ENCODE measurements at places on chromosomes 6 and 20.

- DNase-seq: no peak
Observed at GRCh38 chr6:70563530-70563929, 3.2 kb upstream of the SDHAF4 start.

- DNase-seq: no peak
Observed at GRCh38 chr20:44692932-44693480, 22.2 kb upstream of the CCN5 start.

DNA sequence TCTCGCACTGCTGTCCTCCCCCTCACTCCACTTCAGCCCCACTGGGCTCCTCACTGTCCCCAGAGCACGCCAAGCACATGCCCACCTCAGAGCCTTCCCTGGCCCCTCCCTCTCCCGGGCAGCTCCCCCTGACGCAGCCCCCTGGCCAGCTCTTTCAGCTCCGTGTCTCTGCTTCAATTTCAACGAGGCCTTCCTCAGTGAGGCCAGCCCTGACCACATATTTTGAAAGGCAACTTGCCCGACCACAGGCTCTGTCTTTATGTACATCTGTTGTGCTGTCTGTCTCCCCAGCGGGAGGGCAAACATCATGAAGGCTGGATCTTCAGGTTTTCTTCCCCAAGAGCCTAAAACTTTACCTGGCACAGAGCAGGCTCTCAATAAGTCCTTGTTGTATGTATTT, 44.6 kb downstream of the JPH2 start:
- DNase-seq: no peak

DNA sequence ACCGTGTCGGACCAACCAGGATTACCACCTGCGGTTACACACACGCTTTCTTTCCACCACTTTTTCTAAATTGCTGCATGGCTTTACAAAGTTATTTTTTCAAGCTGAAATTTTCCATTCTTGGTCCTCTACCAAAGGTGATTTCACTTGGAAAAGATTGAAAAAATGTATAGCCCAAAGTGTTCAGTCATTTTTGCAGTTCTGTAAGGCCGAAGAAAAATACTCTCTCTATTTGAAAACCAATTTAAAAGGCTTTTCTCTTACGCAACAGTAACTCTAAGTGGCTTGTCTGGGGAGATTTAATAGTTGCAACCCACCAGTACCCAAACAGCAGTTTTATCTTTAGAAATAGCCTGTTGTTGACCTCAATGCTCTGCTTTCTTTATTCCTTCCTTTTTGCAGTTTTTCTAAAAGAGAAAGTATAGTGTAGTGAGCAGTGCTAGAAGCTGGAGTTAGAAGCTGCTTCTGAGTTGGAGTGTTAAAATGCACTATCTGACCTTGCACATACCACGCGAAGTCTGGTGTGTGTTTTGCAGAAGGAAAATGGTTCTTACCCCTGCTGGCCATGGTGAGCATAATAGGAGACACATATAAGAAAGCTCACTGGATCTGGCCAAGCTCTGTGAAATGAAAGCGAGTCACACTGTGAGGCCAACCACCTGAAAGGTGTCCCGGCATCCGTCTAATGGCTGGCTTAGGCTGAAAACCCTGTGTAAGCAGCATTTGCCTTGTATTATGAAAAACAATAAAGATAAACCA, 271.6 kb upstream of the PRND start:
- DNase-seq: no peak

GRCh38 chr6:83459663-83460062, 28.8 kb upstream of the ME1 start:
- DNase-seq: no peak

DNA sequence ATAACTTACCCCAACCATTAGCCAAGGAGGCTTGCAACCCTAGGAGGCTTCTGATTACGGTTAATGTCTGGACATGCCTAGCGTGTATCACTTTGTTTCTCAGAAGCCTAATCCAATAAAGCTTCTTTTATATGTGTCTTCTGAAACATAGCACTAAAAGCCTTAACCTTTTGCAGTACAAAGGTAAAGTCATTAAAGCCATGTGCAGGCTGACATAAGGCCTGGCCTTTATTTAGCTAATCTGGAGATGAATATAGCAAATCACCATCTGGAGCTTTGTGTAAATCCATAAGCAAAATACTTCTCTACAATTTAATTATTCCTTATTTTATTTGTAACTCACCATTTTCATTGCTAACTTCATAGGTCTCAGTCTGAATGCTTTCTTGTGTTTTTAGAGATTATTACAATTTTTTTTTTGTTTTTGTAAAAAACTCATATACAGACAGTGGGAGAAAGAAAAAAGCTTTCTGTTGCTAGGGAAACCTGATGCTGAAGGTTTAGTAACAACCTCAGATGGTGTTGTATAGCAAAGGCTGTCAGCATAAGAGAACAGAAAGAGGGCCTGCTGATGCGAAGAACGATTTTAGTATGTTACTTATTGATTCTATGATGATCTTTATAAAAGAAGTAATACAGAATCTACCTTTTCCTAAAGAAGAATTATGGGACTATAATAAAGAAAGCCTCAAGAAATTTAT, at the start of gene EYS:
Gene EYS (minus strand): TSS at position 101 of the 701 bp plus-strand sequence. CDS start 211,816 bp downstream, outside the sequence.
- no peak for DNase-seq

GRCh38 chr6:158206740-158207421, 38.7 kb downstream of the GTF2H5 start:
- peak; percentile 23 for DNase-seq

DNA sequence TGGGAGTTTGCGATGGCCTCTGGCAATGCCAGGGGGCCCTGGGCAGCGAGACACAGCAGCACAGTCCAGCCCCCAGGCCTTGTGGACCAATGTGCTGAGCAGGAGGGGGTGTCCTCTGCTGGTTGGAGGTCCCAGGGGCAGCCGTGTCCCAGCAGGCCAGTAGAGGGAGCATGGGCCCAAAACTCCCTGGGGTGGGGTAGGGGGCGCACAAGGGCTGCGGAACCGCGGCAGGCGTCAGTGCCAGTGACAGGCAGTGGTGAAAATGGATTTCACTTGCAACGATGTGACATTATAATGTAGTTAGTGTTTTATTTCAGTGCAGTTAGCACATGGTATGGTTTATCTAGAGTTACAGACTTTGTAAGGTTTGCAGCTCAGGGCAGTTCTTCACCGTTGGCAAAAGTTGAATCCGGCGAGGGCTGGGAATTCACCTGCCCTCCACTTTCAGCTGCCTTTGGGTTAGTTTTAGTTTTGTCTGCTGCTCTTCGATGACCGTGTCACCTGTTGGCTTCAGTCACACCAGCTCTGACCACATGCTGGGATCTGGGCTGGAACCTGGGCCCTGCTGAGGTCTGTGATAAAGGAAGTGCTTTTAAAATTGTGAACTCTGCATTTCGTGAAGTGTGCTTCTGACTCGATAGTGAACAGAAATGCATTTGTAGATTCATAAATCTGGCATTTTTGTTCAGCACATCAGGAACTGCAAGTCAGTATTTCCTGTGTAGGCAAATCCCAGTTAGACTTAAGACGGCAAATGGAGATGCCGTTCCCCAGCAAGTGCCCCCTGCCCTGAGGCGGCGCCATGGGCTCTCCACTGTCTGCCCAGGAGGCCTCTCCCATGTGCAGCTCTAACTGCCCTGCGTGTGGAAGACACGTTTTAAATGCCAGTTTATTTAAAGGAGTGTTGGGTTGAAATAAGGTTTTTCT, 46.8 kb downstream of the PYGB start:
- DNase-seq: peak; percentile 62

DNA sequence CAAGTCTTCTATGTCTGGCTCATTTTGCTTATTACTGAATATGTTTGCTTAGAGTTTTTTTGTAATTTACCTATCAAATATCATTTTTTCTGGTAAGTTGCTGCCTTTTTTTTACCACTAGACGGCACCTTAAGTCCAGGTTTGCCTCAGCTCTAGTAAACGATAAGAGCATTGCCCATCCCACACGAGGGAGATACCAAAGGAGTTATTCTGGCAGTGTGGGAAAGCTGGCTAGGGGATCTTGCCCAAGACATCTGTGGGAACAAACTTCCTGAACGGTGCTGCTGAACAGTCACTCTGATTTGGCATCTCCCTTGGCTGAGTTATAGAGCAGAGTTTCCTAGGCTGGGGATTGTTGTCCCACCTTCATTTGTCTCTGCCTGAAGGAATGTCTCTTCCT, 306.4 kb downstream of the COL12A1 start:
- no peak for DNase-seq

GRCh38 chr6:154356113-154356512, 490 bp downstream of the IPCEF1 start:
- no peak for DNase-seq

- DNase-seq: no peak
Observed at GRCh38 chr6:22248513-22249308, 48.1 kb downstream of the PRL start.

DNA sequence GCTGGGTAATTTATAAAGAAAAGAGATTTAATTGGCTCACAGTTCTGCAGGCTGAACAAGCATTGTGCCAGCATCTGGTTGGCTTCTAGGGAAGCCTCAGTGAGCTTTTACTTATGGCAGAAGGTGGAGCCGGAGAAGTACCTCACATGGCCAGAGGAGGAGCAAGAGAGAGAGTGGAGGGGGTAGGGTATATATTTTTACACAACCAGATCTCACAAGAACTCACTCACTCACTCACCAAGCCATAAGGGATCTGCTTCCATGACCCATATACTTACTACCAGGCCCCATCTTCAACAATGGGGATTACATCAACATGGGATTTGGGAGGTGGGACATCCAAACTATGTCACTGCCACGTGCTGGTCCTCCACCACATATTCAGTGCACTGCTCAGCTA, 152.6 kb upstream of the PRND start:
- no peak for DNase-seq

- no peak for DNase-seq
Observed at GRCh38 chr20:37973059-37973910, 60.0 kb downstream of the TTI1 start.

DNA sequence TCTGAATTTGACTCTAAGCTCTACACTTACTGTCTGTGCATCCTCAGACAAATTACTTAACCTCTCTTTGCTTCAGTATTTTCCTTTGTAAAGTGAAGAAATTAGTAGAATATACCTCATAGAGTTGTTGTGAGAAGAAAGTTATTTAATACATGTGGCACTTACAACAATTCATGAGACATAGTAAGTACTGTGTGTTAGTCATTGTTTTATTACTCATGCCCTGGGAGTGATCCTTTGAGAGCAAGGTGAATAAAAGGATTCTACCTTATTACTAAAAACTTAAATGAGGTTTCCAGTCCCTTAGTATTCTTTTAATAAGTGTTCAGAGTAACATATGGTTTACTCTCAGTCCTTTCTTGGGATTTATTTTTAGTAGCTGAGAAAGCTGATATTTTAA, 233.6 kb upstream of the MAP3K7 start:
- DNase-seq: no peak

DNA sequence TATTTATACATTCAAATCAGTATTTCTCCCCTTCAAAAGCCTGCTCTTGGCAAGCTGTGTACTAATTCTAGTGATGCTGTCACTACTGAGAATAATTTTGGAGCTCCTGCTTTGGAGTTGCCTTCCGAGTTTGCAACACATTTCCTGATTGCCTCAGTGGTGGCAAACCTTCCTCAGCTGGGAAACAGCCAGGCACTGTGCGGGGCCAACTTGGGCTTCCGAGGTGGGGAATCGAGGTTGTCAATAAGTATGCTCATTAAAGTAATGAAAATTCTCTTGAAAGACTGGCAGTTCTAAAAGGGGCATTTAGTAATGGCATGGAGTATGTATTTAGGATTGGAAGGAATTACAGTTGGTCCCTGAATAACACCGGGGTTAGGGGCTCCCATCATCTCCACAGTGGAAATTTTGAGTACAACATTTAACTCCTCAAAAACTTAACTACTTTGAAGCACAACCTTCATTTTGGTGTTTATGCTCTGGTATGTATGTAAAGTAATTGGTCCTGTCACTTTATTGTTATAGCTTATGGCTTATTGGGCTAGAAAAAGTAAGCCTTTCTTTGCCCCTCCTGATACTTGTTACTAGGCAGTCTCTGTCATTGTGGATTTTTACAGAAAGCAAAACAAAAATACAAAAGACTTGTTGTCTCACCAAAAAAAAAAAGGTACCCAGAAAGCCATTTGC, 2.7 kb downstream of the PAQR8 start:
- no peak for DNase-seq

GRCh38 chr6:165685302-165685701, 22.3 kb upstream of the PDE10A start:
- DNase-seq: no peak

- DNase-seq: no peak
Observed at GRCh38 chr20:33279261-33279910, 3.6 kb upstream of the BPIFB1 start.

DNA sequence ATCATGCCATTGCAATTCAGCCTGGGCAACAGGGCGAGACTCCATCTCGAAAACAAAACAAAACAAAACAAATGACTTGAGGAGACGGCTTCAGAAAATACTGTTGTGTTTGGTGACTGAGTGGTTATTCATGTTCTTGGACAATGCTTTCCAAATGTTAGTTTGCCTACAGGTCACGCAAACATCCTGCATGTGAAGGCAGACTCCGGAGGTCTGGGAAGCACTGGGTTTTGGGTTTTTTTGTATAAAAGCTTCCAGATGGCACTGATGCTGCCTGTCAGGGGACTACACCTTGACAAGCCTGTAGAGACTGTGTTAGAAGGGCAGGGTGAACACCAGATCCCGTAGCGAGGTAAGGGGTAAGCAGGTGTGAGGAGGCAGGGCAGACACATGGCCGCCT, 81.7 kb downstream of the THBS2 start:
- no peak for DNase-seq

DNA sequence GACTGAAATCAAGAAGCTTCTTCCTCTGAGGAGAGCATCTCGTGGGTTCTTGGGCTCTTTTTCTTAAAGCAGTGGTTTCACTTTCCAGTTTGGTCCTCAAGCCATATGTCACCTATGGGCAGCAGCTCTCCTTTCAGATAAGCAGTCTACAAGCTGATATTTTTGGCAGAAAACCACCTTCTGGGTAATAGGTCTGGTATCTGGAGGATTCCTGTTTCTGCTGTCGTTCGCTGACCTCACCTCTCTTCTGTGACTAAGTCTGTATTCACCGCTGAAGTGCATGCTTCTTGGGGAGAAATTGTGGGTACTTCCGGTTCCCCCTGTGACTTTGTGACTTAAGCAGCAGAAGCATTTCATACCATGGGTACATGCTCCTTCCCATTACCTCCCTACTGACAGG, 193.6 kb downstream of the EDN1 start:
- no peak for DNase-seq

GRCh38 chr6:6455272-6455671, 133.2 kb upstream of the LY86 start:
- DNase-seq: no peak

- no peak for DNase-seq
Observed at GRCh38 chr6:8536122-8536521, 100.8 kb upstream of the SLC35B3 start.

- no peak for DNase-seq
Observed at GRCh38 chr6:100228437-100228833, 234.4 kb upstream of the MCHR2 start.

- DNase-seq: no peak
Observed at GRCh38 chr6:158237656-158238055, 69.5 kb downstream of the GTF2H5 start.

DNA sequence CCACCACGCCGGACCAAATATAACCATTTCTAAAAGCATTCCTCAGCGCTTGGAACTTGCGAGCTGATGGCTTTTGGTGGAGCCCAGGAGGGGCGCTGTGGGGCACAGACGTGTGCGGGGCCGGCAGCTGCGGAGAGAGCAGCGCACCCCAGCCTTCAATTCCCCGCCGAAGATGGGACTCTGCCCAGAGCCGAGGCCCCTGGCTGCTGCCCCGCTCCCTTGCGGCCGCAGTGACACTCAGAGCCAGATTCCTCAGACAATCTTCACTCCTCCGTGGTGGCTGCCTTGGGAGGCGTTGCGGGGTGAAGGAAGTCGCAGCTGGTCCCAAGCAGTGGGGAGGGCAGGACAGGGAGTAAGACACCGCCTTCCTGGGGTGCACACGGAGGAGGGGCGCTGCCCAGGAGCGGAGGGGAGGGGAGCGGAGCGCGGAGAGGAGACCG, 87.7 kb downstream of the TMEM242 start:
- DNase-seq: peak; percentile 66

Measured in activated CD4-positive, alpha-beta T cell treated with anti-CD3 and anti-CD28 coated beads, Interleukin-2, amount 50 U/mL, for 48 hours (primary cell).